ENCODE measurements at places on chromosomes 4 and X.

DNA sequence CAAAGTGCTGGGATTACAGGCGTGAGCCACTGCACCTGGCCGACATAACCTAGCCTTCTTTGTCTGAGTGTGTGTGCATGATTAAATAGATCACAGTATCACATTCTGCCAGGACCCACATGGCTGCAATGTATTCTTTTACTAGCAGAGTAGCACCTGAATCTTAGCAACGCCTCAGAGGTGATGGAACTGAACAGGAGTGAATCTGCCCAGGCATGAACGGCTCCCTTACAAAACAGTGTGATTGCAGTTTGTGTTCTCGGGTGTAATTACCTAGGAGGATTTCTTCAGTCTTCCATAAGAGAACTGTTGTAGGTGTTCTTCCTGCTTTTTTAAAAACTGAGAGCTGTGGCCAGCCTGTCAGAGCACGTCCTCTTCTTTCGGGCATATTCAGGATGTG lies 122.7 kb upstream of the STS start:
- no peak for DNase-seq

GRCh38 chr4:167939863-167940616 lies 152.3 kb upstream of the ANXA10 start:
- DNase-seq = no peak

DNA sequence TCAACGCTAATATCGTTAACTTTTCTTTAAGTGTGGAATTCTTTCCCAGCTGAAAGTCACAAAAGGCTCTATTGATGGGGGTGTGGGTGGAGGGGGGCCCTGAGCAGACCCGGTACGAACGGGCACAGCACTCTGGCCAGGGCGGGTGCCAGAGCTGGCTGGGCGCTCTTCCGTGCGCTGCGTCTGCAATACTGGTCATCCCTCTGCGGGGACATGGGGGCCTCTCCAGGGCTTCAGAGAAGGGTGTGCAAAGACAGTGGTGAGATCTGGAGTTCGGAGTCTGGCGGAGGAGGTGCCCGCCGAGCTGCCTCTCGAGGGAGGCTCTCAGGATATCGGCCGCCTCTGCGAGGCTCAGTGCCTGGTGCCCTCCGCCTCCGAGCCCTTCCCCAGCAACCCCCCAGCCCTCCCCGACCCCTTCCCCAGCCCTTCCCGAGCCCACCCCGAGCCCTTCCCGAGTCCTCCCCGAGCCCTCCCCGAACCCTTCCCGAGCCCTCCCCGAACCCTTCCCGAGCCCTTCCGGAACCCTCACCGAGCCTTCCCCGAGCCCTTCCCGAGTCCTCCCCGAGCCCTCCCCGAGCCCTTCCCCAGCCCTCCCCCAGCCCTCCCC lies 34.3 kb downstream of the FGFRL1 start:
- no peak for DNase-seq

- DNase-seq = no peak
Measured at GRCh38 chr4:35052546-35052945, 1191.8 kb downstream of the ARAP2 start.

GRCh38 chr4:10050721-10051120 lies 29.4 kb upstream of the SLC2A9 start:
- DNase-seq = no peak

DNA sequence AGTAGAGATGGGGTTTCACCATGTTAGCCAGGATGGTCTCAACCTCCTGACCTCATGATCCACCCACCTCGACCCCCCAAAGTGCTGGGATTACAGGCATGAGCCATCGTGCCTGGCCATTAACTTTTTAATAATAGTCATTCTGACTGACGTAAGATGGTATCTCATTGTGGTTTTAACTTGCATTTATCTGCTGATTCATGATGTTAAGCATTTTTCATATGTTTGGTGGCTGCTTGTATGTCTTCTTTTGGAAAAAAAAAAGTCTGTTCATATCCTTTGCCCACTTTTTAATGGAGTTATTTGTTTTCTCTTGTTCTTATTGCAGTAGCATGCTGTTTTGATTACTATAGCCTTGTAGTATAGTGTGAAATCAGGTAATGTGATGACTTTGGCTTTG lies 45.8 kb downstream of the ANXA10 start:
- no peak for DNase-seq

- DNase-seq = no peak
Measured at GRCh38 chr4:182880387-182881356, 36.5 kb downstream of the DCTD start.

DNA sequence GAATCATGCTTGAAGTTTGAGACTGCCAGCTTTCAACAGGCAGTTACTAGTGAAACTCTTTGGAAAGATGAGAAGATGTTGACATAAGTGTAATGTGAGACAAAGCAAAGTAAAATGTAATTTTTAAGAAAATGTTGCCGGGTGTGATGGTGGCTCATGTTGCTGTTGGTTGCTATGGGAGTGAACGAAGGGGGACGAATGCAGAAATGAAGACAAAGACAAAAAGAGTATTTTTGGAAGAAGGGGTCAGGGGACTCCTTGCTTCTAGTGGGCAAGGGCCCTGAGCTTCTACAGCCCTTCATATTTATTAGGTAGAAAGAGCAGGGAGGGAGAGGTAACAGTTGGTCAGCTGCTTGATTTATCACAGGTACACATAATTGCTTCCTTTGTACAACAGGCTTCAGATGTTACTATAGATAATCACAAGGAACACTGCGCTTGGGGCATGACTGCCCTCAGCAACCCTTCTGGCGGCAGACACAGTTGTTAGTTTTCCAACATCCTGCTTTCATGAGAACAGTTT lies 11.9 kb upstream of the UGDH start:
- no peak for DNase-seq

DNA sequence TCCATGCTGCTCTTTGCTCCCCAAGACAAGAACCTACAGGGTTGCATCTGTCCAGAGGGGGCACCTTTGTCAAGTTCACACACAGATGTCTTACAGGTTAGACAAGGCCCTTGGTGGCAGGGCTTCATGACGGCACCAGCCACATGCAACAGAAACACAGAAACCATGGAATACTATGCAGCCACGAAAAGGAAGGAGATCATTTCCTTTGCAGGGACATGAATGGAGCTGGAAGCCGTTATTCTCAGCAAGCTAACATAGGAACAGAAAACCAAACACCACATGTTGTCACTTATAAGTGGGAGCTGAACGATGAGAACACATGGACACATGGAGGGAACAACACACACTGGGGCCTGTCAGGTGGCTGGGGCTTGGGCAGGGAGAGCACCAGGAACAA lies 85.1 kb upstream of the NDP start:
- no peak for DNase-seq

DNA sequence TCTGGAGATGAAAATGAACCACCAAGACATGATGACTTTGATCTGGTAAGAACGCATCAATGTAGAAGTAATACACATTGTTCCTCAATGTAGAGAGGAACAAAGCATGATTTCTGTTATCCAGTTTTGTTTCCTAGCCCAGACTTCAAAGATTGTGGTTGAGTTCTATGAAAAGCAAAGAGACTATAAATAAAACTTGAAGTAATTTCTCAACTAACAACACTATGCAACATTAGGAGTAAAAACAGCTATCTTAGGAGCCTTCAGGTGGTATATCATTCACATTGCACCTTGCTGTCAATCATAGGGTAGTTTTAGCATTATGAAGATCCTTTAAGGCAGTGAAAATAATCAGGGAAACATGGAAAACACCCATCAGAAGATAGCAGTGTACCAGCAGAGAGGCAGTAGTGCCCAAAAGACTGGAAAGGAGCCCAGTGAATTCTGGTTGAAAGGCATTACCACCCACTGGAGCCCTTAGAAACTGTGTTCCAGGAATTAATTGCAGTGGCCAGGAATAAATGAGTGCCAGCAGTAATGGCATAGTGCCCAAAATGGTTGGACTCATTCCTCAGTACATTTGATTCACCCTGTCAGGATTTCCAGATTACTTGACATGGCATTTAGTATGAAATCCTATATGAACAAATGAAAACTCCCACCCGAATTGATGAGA lies 300.7 kb upstream of the CXXC4 start:
- no peak for DNase-seq

DNA sequence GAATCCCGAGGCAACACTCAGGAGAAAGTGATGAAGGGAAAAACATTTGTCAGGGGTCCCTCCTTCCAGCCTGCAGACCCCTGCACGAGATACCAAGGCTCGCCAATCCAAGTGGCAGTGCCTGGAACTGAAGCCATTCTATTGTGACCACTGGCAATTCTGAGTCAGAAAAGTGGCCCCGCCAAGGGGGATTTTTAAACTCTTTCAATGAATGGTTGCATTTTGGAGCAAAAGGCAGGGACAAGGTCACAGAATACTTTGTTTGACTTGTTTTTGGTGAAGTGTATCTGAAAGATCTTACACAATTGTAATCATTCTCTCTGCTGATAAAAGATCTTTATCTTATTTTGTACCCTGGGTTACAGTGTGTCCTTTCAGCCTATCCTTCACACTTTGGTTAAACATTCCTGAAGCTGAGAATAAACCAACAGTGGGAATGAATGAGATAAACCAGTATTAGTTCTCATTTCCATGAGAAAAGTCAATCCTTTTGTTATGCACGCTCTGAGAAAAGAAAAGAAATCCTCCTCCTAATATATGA lies 115.9 kb upstream of the PDLIM3 start:
- DNase-seq = no peak

DNA sequence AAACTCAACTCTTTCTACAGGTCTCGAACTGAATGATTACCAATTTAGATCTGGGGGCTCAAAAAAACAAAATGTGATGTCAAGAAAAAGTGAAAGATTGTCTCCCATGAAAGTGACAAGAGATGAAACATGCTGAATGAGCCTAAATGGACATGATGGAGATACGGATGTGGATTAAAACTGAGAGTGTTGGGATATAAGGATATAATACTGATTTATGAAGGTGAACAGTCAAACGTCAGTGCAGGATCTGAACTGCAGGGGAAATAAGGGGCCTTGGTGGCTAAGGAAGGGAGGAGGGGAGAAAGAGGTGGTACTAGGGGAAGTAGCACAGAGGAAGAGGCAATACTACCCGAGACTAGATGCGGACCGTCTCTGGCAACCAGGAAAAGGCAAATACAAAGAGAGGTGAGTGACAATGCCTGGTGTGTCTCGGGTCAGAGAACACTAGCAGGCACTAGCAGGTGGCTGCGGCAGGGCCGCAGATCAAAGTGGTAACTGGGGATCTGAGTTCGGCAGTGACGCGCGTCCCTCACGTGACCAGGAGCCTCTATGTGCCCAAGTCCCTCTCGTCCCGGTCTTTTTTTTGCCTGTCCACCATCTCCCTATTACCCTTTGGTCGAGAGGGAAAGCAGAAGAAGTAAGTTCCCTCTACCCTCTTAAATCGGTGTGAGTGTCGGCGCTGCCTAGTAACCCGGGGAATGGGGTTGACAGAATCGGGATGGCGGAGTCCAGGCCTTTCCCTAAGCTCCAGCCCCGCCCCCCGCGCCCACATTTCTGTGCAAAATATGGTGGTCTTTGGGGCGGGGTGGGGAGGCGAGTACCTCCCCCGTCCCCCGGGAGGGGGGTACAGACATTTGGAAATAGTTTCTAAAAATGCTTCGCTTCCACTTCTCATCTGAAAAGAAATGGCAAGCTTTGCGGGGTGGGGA lies at the start of gene TCEAL1:
TSS of gene TCEAL1 (plus strand) at position 590 of the 932 bp plus-strand sequence. CDS start 942 bp downstream, outside the sequence.
- DNase-seq = peak; percentile 48

- DNase-seq = no peak
Measured at GRCh38 chr4:56723659-56724230, 42.6 kb upstream of the HOPX start.

DNA sequence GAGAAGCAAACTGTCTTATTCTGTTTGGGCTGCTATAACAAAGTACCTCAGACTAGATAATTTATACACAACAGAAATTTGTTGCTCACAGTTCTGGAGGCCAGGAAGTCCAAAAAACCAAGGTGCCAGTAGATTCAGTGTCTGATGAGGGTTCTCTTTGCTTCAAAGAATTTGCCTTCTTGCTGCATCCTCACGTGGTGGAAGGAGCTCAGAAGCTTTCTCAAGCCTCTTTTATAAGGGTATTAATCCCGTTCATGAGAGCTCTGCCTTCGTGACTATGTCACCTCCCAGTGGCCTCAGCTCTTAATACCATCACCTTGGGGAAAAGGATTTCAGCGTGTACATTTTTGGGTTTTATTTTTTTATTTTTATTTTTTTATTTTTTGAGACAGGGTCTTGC lies 20.1 kb downstream of the CA5B start:
- peak; percentile 64 for DNase-seq

GRCh38 chrX:19798423-19798822 lies 89.0 kb downstream of the SH3KBP1 start:
- DNase-seq = no peak

GRCh38 chr4:87985097-87985886 lies 9.8 kb downstream of the SPP1 start:
- DNase-seq = peak; percentile 24

DNA sequence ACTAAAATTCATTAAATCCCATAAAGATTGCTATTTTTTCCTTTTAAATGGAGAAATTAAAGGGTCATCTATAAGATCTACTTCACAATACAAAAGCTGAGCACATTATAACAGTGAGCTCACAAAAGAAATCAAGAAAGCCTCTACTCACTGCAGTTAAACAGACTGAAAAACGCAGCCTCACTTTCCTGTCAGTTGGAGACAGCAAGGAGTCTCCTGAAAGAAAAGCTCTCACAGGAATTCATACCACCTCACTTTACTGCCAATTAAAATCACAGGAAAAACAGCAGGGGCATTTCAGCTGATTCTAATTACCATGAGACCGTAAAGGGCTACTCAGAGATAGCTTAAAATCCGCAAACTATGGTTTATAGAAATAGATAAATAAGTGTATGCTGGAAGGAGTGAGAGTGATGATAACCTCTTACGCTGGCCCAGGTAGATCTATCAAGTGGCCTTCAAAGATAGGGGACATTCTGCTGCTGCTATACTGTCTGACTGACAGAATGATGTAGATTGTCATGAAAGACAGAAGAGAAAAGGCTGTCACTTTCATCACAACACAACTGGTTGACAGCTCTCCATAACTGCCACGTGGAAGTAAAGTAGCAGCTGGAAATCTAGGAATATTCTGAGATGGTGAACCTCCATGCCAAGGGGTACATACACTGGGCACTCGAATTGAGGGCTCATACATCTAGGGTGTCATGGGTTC lies 1333.7 kb upstream of the DIAPH2 start:
- DNase-seq = no peak

GRCh38 chr4:10673817-10674369 lies 10.7 kb downstream of the CLNK start:
- no peak for DNase-seq

DNA sequence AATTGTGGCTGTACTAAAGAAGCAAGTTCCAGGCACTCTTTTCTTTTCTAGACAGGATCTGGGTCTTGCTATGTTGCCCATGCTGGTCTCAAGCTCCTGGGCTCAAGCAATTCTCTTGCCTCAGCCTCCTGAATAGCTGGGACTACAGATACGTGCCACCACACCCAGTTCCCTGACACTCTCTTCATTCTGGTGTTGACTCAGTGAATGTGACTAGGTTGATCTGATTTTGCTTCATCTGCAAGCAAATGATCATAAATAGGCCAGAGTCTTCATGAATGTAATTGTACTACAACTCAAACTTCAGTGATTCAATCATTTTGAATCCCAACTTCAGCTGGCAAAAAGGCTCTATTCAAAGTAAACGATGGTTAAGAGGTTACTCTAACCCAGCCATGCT lies 78.5 kb downstream of the APBB2 start:
- no peak for DNase-seq

- no peak for DNase-seq
Measured at GRCh38 chr4:147786531-147786930, 54.6 kb downstream of the ARHGAP10 start.
